ENCODE measurements at places on chromosomes 3 and 15.
A peak's percentile ranks its signal among the peaks of the same experiment; 100 is the strongest.

DNA sequence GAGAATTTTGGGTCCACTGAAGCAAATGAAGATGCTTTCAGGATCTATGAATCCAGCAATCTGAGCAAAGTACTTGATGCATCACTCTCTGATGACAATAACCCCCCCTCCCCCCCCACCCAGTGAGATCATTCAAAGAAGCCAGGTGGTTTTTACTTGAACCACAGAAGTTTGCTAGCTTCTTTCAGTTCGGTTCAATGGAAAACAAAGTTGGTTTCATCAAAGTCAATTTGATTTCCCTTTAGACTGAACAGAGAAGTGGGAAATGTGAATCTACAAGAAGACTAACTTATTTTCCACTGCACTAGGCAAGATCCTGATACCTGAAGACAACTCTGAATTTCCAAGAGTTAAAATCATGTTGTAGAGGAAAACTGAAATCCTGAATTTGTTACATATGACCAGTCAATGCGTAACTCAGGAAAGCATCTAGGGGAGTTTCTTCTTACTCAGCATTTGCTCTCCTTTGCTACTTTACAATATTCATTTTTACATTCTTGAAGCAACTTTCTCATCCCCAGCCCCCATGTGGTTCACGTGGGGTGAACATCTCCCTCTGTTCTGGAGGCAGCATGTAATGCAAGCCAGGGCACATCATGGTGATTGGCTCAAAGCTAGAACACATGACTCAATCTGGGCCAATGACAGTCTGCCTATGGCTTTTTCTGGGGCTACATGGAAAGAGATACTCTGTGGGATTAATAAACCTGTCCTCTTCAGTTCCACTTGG is 572.6 kb downstream of the FOXP1 start:
- no peak for DNase-seq

GRCh38 chr15:65394280-65394789 is 16.5 kb upstream of the IGDCC3 start:
- no peak for DNase-seq

DNA sequence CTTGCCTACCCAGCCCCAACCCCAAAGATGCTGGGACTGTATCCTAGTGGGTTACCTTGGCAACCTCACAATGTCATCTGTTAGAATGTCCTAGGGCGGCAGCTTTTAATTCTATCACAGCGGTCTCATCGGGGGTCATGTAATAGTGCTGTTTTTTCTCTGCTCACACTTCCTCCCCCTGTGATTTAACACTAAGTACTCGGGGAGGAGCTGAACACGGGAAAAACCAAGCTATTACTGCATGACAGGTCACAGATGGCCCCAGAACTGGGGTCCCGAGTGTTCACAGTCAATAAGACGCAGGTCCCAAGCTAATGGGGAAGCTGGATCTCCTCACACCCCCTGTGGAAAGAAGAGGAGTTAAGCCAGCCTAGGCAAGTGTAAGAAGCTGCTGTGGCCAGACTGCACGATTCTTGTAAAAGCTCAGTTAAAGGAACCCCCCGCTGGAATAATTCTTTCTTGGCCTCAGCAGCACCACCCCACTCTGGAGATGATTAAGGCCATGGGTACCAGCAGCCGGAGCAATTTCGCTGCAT is 2.5 kb upstream of the RFTN1 start:
- DNase-seq = no peak

- no peak for DNase-seq
Observed at GRCh38 chr15:93362203-93362602, 273.2 kb upstream of the RGMA start.

GRCh38 chr3:114446600-114446999 is 152.8 kb downstream of the TIGIT start:
- DNase-seq = no peak

DNA sequence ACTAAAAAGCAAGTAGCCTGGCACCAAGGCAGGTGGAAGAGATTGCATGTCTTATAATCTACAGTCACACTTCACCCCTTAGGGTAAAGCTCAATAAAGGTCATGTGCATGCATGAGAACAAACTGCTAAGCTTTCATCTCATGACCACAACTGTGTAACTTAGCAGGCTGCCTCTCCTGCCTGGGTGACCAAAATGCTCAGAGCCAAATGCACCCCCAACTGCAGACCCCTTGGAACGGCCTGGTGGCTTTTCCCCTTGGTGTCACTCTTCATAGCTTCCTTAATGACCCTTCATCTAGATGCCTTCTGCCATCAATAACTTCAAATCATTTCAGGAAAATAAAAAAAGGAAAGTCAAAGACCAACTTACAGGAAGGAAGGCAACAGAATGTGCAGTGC is 88.1 kb downstream of the ADAMTS17 start:
- DNase-seq = peak; percentile 13

GRCh38 chr15:84772467-84772866 is 24.1 kb downstream of the ZNF592 start:
- DNase-seq = no peak

- no peak for DNase-seq
Observed at GRCh38 chr3:52502808-52503350, 7.7 kb downstream of the STAB1 start.

DNA sequence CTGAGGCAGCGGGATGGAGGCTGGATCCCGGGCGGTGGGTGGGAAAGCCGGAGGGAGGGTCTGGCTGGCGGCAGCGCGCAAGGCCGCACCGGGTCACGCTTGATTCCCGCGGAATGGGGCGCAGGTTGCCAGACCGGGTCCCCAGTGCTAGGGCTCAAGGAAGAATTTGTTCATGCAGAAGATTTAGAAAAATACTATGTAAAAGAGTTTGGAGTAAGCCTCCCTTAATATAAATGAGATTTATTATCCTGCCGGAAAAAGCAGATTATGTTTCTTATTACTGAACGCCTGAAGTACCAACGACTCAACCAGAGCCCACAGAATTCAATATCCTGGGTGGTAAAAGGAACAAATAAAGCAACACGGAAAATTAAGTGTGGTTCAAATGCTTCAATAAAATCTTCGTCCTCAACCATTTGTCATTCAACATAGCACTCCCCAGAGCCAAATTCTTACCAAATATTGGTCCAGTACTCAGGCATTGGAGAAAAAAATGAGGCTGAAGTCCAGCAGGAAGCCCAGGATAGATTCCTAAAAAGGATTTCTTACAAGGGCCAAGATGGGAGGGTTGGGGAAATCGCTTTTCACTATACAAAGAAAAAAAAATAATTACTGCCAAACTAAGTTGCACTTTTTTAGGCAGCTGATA is 1.2 kb upstream of the ZBTB20 start:
- no peak for DNase-seq

DNA sequence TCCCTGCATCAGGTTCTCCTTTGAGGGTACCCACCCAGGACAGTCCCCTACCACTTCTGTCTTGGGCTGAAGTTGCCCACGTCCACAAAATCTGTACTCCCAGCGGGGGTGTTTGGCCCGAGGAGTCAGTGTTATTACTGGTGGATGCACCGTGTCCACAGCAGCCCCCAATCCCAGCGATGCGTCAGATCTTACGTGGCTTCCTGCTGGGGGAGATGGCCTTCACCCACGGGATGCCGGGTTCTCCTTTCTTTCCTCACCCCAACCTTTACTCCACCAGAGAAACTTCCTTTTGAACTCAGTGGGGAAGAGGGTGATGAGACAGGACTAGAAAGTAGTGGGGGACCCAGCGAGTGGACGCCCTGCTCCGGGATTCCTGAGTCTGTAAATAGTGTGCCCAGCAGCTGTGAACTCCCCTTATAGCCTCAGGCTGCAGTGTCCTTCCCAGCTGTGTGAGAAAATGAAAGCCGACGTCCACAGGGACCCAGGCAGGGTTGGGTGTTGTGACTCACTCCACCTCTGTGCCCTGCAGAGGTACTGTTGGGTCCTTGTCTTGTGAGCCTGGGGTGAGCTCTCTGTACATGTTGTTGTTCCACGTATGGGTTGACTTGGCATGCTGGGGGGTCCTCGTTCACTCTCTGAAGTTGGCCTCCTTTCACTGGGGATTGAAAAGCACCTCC is 31.5 kb downstream of the CRTAP start:
- DNase-seq = no peak

- DNase-seq = peak; percentile 93
Observed at GRCh38 chr15:39919748-39920509, at the start of gene GPR176. Gene GPR176 (minus strand): TSS chr15:39920266. CDS start chr15:39920026, 240 bp downstream.

- no peak for DNase-seq
Observed at GRCh38 chr15:71925145-71925544, 114.8 kb downstream of the NR2E3 start.

DNA sequence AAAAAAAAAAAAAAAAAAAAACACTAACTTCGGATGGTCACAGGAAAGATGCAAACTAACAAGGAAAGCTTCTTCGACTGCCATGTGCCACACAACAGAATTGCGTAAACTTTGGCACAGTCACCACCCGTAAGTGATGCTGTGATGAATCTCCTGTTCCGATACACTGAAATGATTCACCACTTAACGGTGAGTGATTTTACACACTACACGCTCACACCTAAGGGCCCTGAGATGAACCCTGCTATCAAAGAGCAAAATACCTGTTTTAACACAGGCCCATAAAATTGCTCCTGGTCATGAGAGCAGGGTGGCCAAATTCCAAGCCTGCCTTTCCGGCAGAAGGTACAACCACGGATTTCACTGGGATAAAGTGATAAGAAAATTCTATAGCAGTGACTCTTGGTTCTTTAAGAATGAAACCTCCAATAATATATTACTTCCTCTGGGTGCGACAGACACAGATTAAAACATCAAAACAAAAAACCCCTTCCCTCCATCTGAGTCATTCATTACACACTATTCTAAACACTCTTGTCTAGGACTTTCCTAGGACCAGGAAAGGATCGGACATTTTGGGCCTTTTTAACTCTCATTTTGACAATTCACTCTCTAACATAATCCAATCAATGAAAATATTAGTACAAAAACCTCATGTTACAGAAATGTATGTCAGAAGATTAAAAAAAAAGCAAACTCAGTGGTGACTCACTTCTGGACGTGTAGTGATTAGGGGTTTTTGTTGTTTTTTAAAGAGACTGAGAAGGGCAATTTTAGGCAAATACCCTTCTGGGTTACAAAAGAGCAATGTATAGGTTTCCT is 28.3 kb downstream of the LRIG1 start:
- DNase-seq = peak; percentile 84

DNA sequence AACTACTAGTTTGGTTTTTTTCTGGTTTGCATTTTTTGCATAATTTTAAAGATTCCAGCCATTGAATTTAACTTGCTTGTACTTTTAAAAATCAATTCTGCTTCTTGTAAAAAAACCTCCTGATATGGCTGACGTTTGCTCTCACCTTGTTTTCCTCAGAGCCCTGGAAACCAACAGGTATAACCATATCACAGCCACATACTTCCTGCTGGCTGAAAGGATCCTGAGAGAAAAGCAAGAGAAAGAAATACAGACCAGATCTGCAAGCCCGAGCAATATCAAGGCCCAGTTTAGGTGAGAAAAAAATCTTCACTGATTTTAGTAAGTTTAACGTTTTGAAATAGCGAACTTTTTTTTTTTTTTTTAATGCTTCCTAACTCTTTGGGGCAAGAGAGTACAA is 56.8 kb downstream of the SNRK start:
- no peak for DNase-seq

DNA sequence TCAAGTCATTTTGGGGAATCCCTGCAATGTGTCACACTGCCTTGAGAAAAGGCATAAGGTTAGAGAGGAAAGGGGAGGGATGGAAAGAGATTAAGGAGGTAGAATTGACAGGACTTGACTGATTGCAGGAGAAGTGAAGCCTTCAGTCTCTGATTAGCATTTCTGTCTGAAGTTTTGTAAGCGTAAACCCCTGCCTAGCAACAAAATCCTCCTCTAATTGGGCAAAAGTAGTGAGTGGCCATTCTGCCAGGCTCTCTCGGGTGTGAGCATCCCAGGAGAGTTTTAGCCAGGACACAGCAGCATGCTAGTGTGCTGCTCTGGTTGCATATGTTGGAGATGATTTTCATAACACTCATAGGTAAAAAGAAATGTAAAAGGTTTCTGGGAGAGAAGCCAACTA is 117.0 kb upstream of the MRPL3 start:
- no peak for DNase-seq

DNA sequence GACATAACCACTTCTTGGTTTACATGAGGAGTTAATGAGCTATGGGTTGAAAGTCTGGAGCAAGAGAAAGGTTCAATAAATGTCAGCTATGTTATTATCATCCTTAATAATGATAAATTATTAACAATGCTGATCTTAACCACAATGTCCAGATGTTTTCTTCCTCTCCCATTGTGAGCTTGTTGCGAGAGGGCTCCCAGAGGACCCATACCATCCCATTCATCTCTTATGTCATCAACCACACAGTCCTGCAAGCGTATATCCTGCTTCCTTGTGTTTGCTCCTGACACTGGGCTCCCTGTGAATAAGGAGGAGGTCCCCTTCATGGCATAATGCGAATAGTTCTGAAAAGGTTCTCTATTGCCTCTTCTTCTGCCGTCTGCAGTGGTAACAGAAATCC is 266.8 kb downstream of the TLE3 start:
- no peak for DNase-seq

DNA sequence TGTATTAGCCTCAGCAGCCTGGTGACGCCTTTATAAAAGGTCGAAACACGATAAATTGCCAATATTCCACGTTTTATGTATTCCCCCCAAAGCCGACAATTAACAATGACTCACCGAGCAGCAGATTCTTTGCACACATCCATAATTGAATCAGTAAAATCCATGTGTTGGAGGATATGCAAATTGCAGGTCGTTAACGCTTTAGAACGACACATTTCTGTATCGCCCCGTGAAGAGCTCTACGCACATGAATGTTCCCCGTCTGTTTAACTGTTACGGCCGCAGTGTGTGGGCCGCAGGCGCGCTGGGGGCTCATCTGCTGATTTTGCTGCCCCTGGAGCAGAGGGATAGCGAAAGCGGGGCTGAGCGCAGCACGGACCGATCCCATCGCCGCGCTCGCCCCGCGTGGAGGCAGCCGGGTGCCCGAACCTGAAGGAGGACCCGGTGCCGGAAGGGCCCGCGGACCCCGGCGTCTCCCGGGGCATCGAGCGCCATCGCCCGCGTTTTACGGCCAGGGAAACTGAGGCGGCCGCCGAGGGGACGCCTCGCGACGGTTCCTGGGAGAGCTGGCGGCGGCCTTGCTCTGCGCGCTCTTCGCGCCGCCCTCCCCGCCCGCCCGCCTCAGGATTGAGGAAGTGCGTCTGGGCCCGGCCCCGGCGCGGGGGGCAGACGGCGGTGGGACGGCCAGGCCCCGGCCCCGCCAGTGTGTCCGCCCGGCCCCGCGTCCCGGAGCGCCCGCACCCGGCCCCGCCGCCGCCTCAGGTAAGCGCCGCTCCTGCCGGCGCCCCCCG is at the start of gene LRRK1:
LRRK1 (plus strand) TSS at position 668 of the 791 bp plus-strand sequence. CDS start 5,276 bp downstream, outside the sequence.
- peak; percentile 80 for DNase-seq

- DNase-seq = no peak
Observed at GRCh38 chr3:112090887-112091586, 4.8 kb downstream of the C3orf52 start.

DNA sequence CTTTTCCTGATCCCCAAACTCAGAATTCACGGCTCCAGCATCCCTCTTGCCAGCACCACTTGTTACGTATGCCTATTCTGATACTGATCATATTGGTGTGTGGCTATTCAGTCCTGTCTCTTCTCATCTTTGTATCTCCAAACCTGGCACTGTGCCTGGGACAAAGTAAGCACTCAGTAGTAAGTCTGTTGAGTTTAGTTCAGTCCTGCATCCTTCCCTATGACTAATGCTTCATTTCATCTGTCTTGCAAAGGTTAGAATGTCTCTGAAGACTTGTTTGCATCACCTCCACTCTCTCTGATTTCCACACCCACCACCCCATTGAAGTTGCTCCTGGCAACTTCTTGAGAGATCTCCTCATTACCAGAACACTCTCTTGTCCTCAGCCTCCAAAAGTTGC is 80.3 kb downstream of the HMG20A start:
- no peak for DNase-seq

GRCh38 chr3:19641408-19641807 is 292.6 kb downstream of the EFHB start:
- DNase-seq = no peak

- DNase-seq = no peak
Observed at GRCh38 chr3:12186515-12187286, 28.0 kb upstream of the TIMP4 start.

All from SJSA1 (cell line).